ENCODE measurements at places on chromosomes 6 and 20.

DNA sequence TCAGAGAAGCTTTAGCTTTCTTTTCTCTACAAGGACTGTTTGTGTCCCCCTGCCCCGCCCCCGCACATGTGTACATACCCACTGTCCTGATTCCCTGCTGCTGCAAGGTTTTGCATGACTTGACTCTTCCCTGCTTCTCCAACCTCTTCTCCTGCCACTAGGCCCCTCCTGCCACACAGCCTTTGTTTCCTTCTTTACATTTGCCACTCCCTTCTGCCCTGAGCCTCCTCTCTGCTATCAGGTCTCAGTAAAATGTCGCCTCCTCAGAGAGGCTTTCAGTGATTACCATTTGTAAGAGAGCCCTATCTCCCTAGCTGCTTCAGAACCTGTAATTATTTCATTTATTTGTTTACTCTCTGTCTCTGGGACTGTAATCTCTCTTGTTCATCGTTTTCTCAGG, 56.4 kb upstream of the VSTM2L start:
- DNase-seq, result no peak

DNA sequence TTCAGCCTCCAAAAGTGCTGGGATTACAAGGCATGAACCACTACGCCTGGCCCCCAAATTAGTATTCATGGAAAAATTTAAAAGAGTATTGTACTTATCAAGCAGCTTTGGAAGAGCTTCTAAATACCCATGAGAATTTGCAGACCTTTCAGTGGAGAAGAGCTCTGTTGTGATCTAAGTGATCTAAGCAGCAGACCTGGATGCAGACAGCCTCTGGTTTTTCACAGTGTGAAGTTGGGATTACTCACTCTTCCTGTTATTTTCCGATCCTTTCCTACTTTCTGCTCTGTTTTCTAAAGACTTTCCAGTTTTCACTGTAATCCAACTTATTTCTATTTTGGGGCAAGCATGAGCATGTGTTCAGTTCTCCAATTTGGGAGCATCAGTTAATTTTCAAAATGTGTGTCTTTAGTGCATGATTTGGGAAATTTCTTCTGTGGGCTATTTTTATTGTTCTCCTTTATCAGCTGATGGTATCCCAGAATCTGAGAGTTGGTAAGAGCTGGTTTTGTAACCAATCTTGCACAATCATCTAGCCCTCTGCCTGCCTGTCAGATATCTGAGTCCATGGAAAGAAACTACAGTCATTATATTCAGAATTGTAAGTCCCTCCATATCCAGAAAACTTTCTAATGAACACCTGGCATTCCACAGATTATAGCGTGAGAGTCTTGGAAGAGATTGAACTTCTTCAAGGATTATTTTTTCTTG, 207.7 kb upstream of the DTNBP1 start:
- no peak for DNase-seq

DNA sequence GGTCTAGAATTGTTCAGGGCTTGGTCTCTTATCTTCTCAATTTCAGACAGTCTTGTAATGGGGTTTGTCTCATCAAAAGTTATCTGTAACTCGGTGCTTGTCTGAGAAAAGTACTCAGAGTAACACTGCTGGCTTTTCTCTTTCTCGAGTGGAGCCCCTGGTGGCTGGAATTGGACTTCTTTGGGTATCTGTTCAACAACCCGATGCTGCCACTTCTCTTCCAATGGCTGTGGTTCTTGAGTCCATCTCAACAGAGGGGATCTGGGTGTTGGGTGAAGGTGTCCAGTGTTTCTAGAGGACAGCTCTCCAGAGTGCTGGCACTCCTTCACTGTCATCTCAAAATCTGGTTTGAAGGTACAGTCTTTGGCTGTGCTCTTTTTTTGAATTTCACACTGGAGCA, 24.6 kb downstream of the DST start:
- DNase-seq, result no peak

DNA sequence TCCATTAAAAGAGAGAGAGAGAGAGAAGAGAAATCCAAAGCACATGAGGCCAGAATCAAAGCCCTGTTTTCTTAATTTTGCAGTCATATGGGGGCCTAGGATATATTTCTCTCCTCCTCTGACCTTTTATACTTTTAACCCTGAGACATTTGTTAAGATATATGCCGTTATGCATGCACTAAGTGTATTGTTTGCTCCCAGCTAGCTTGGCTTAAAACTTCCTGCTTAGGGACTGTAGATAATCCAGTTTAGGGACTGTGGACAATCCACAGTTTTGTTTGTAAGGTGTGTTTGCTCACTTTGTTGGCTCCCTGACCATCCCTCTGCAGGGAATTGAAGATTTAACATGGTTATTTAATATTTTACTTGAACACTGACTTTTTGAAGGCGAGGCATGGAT, 166.3 kb upstream of the TSHZ2 start:
- DNase-seq, result no peak

- no peak for DNase-seq
Observed at GRCh38 chr6:89172131-89172530, 26.3 kb downstream of the PM20D2 start.

- no peak for DNase-seq
Observed at GRCh38 chr6:167122041-167122826, 662 bp upstream of the CCR6 start.

- DNase-seq, result no peak
Observed at GRCh38 chr6:26252077-26252472, 112.9 kb upstream of the BTN3A2 start.

GRCh38 chr6:36685926-36686667, 7.6 kb downstream of the CDKN1A start:
- DNase-seq, result no peak

DNA sequence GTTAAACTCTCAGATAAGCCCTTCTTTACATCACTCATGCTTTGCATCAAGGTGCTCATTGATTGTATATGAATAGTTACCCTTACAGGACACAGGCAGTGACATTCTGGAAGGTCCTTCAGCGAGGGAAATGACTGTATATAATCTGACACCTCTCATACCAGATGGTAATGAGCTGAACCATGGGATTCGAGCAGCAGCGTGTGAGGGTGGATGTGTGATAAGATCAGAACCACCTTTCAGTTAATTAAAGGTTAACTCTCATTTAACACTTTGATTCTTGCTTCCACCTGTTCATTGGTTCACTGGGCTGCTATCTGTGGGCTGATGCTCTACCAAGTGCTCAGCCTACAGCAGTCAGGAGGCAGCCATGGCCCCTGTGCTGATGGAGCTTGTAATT, 24.2 kb downstream of the NEDD9 start:
- no peak for DNase-seq

DNA sequence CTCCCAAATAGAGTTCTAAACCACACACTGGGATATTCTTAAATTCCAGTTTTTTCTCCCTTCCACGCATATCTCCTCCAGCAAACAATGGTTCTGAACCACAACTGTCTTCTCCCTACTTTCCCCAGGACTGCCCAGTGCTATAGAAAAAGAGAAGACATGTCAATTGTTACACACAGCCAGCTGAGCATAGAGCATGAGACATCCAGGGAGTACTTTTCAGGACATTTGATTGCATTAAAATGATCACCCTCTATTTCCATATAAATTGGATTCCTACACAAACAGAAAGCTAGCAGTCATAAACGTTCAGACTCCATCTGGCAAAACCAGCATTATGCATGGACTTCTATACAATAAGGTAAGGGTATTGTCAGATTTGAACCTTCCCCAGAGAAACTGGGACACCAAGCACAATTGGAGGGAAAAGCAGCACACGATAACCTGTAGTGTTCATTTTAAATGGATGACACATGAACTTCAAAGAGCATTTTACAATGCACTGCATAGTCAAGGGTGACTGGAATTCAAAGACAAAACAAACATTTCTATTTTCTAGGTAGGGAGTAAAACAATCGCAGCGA, 93.1 kb upstream of the HEY2 start:
- DNase-seq, result no peak

DNA sequence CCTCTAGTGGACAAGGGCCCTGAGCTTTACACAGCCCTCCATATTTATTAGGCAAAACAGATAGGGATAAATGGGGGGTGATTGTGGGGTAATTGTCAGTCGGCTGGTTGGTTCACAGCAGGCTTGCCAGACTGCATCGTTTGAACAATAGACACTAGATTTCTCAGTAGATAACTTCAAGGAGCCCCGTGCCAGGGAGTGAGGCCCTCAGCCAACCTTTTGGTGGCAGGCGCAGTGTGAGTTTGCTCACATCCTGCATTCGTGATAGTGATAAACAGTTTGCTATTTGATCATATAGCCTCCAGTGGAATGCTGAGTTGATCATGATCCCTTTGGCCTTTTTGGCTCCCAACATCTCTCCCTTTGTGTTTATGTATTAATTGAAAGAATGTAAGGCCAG, 3.6 kb upstream of the ABHD12 start:
- DNase-seq, result no peak

- DNase-seq, result no peak
Observed at GRCh38 chr6:41535766-41536165, 10.4 kb upstream of the FOXP4 start.

GRCh38 chr6:163327165-163327880, 87.2 kb upstream of the QKI start:
- no peak for DNase-seq

GRCh38 chr6:45710304-45710821, 305.3 kb downstream of the CLIC5 start:
- DNase-seq, result peak; percentile 48

- no peak for DNase-seq
Observed at GRCh38 chr20:41051009-41051825, 22.6 kb downstream of the TOP1 start.

DNA sequence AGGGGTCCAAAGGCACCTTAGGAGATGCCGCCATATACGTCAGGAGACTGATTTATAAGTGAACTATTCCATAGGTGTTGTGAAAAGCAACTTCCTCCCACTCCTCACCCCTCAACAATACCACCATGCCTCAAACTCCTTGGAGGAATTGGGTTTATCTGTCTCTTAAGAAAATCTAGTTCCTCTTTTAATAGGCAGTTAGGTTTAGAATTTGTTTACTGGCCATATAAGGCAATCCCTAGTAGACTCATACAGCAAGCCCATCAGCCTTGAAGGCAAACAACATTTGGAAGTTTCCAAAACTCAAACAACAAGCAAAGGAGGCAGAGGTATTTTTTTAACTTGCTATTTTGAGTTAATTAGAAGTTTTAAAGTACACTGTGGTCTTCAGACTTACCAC, 66.1 kb downstream of the PRND start:
- DNase-seq, result no peak

DNA sequence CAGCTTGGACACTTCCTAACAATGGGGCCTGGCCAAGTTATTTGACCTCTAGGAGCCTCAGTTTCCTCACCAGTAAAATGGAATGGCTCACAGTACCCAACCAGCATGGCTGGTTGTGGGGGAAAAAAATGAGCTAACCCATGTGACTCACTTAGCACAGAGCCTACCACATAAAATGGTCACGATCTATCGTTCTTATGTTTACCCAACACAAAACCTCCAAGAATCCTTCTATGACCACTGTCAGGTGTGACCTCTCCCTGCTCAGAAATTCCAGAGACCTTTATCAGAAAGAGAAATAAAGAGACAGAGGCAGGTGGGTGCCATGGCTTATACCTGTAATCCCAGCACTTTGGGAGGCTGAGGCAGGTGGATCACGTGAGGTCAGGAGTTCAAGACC, 39.4 kb downstream of the BPIFB1 start:
- DNase-seq, result no peak

DNA sequence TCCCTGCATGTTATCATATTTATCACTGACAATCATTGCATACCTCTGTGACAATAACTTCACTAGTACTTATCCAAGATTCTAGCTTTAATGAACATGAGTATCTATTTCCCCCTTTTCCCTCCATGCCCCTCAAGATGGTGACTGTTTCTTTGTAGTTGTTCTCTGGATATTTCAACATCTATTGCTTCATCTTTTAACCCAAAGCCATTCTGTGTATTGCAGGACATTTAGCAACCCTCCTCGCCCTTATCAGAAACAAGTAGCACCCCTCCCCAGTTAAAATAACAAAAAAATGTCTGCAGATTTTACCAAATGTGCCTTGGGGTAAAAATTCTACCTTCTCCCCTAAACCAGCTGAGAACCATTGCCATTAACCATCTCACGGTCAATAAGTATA, 979.8 kb upstream of the MANEA start:
- DNase-seq, result no peak

DNA sequence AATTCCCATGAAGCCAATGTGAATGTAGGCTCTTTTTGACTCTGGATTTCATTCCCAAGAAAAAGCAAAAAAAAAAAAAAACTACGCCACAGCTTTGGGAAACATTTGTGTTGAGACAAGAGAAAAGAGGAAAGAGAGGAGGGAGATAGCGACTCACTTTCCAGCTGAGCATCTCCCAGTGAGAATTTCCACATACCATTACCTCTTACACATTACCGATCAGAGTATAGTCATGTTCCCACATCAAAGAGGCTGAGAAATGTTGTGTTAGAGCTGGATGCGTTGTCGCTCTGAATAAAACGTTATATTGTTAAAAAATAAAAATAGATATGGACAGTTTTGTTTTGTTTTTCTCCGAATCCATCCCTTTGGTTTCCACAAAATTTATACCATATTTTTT, 1019.3 kb upstream of the ADGRB3 start:
- no peak for DNase-seq

- DNase-seq, result no peak
Observed at GRCh38 chr6:27140999-27141528, 106.4 kb upstream of the PRSS16 start.

- no peak for DNase-seq
Observed at GRCh38 chr20:55782224-55782911, 223.0 kb downstream of the CBLN4 start.

GRCh38 chr6:156174031-156174890, 602.9 kb upstream of the ARID1B start:
- no peak for DNase-seq

Measured in GM13977 (cell line).